ENCODE measurements at places on chromosomes 13 and 19.

DNA sequence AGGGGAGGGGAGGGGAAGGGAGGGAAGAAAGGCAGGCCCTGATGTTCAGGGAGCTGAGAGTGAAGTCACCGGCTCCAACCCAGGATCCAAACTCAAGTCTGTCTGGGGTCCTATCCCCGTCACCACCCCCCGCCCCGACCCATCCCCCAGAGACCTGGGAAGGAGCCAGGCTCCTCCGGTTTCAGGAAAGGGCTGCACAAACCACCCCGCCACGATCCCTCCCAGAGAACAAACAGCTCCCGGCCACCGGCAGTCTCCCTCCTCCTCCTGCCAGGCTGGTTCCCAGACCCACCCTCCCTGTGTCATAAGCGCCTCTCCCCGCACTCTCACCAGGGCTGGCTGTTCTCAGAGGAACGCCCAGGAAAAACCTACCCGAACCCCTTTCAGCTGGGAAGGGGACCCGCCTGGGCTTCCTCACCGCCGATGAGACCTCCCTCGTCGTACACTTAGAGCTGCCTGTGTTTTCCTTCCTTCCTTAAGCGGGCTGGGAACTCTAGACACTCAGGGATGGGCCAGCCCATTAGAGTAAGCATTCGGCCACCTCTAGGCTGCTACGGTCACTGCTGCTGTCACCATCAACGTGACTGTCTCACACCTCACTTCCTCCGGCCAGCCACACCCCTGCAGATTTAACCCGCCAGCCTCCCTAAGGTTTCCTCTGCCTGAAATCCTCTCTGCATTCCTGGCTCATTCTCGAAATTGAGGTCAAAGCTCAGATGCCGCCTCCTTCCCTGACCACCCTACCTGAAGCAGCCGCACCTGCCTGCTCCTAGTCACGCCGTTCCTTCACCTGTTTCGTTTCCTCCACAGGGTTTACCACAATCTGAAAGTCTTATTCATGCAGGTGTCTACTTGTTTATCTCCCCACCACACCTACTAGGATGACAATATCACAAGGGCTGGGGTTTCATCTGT lies 6.3 kb upstream of the RDH13 start:
- peaks cover 72% of the 10 kb centered on the region for H3K27me3 ChIP-seq
- peak overlapping the region; percentile 99 for H3K27ac ChIP-seq
- H3K4me3 ChIP-seq: peak overlapping the region; percentile 90
- peaks cover 9% of the 10 kb centered on the region for H3K4me1 ChIP-seq

DNA sequence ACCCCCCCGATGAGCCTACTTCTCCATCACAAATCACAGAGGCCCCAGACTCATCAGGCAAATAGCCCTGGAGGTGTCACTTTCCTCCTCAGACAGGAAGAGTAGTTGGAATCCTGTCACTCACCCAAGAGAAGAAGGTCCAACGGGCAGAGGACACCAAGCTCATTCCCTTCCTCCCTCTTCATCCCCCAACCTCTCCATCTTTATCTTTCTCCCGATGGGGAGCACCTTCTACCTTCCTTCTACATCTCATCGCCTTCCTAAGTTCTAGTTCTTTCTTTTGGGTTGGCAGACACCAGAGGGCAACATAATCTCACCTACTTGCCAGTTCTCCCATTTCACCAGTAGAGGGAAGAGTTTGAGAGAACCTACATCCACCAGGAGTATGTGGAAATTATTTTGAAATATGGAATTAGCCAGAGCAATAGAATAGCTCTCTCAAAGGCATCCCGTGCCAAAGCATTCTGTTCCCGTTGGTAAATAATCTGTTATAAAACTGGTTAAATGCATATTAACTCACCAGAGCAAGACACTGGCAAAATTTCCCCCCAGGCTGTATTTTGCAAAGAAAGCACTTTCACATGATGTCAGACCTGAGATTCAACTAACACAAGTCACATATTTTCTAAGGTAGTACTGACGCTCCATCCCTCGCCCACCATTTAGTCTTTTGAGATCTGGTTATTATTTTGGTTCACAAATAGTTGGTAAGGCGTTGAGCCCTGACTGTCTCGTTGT lies 55.0 kb downstream of the ZIC5 start:
- peaks cover 32% of the 10 kb centered on the region for H3K27me3 ChIP-seq
- H3K36me3 ChIP-seq: no peaks in the 10 kb centered on the region
- H3K4me3 ChIP-seq: no peak overlapping the region
- H3K27ac ChIP-seq: no peak overlapping the region
- DNase-seq: no peak

DNA sequence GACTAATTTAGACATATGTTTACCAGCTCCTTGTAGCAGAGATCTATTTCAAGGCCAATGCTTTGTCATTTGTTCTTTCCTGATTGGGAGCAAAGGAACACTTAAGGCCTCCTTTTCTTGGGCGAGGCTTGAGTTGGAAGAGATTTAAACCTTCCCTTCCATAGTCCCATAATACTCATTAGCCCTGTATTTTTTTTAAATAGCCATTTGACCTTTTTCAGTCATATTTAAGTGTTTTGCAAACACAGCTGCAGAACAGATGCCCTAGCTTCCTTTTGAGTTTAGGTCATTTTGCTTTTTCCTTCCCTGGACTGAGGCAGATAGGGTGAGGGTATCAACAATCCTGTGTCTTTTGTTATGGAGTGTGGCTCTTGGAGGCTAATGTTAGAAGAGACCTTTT lies 198.3 kb downstream of the NBEA start:
- no peak for DNase-seq
- peaks cover 4% of the 10 kb centered on the region for H3K4me1 ChIP-seq

DNA sequence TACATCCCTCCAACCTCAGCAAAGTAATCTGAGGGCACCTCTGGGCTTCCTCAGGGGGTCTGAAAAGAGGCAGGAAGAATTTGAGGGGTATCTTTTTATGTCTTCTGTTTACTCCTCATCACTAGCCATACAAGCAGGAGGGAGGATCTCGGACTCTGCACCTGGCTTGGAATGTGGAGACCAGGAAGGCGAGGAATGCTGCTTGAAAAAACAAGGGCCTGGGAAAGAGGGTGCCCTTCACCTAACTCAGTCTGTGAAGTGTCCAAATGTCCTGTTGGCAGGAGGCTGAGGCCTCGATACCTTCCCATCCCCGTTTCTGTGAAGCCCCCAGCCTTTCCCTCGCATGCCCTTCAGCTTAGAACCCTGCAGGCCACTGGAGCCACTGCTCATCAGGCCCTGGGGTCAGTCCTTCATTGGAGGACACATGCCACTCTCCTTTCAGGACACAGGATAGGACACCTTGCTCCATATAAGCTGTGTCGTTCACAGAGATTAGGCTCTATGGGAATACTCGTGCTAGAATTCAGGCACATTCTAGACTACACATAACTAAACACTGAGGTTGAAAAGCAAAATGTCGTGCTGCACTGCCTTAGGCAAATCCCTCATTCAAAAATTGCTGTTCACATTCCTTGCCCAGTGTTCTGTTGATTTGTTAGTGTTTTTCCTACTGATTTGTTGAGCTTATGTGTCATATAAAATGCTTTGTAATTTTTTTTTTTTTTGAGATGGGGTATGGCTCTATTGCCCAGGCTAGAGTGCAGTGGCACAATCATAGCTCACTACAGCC lies 49.7 kb downstream of the ESD start:
- H3K4me3 ChIP-seq: no peak overlapping the region
- H3K27me3 ChIP-seq: no peaks in the 10 kb centered on the region
- H3K27ac ChIP-seq: no peak overlapping the region
- peaks cover 43% of the 10 kb centered on the region for H3K36me3 ChIP-seq
- no peak for DNase-seq

GRCh38 chr13:64718116-64718515 lies 2512.0 kb downstream of the PCDH9 start:
- no peak overlapping the region for H3K4me3 ChIP-seq
- no peaks in the 10 kb centered on the region for H3K27me3 ChIP-seq
- H3K4me1 ChIP-seq: no peaks in the 10 kb centered on the region

Data from type B pancreatic cell (in vitro differentiated cells).